ENCODE measurements at places on chromosomes 2 and 18.

DNA sequence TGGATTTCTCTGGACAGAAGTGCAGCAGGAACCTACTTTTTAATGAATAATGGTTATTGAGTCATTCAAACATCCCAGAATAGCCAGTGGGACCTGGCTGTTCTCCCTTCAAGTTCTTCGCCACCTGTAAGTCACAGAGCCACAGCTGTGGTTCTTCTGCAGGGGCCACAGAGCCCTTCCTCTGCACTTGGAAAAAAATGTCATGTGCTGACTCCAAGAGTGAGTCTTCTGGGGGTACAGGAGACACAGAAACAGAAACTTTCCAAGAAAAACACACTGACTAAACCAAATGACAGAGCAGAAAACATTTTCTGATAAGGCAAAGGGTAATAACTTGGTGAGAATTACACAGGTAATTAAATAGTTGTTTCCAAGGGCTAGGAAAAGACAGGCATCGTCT is 68.7 kb upstream of the FN1 start:
- no peak for DNase-seq

DNA sequence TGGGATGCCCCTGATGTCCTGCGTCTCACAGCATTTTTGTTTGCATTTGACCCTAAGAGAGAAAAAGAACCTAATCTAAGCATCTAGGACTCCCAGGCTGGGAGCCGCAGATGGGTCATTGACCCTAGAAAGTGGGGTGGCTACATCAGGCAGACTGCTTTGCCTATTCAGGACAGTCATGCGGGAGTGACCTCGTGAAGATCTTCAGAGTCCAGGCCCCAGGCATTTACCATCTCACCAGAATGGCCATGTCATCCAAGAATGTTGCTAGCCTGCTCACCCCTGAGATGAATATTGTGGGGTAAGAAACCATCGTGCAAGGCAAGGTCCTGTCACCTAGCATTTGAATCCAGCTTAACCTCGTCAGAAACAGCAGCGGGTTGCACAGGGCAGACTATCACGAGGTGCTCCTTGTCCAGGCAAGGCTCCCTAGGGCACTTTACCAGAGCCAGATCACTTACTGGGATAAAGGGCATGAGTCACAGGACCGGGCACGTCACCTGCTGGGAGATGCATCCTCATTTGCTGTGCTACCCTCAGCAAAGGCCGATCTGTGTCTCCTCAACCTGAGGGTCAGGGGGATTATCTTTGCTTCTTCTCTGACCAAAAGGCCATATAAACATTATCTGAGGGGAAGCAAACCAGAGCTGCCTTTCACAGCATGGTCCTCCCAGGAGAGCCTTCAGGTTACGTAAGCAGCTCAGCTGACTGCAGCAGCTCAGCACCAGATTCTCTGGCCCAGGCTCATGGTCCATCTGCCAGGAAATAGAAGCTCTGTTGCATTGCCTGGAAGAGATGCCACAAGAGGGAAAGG is 162.3 kb downstream of the ACKR3 start:
- DNase-seq: peak; percentile 37

- no peak for DNase-seq
These were observed 31.8 kb downstream of the BCL11A start for GRCh38 chr2:60521626-60522025.

DNA sequence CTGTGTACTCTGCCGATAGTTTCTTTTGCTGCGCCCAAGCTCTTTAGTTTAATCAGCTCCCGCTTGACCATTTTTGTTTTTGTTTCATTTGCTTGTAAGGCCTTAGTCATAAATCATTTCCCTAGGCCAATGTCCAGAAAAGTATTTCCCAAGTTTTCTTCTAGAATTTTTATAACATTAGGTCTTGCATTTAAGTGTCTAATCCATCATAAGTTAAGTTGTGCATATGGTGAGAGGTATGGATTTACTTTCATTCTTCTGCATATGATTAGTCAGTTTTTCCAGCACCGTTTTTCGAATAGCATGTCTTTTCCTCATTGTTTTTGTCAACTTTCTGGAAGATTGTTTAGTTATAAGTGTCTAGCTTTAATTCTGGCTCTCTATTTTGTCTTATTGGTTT is 484.8 kb upstream of the CNTNAP5 start:
- DNase-seq: no peak

- DNase-seq: no peak
These were observed 43.3 kb downstream of the FSHR start for GRCh38 chr2:49111006-49111405.

- peak; percentile 8 for DNase-seq
These were observed 15.9 kb upstream of the C1QL2 start for GRCh38 chr2:119174216-119174992.

DNA sequence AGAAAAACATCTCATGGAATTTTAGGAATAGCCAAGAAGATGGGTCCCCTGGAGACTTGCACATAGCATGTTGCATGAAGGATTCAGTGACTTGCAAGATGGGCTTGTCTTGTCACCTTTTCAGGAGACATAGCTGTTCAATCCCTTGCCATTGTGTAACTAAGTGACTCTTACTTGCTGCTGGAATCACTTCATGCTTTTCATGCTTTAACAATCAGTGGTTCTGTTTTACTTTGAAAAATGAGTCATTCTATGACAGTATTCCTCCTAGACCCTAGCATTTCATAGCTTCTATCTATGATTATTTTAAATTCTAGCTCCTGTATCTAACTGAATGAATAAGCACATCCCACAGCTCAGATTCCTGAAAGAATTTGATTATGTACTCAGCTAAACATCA is 2.8 kb downstream of the KYNU start:
- no peak for DNase-seq

GRCh38 chr2:235390108-235390815 is 103.6 kb upstream of the AGAP1 start:
- peak; percentile 78 for DNase-seq

DNA sequence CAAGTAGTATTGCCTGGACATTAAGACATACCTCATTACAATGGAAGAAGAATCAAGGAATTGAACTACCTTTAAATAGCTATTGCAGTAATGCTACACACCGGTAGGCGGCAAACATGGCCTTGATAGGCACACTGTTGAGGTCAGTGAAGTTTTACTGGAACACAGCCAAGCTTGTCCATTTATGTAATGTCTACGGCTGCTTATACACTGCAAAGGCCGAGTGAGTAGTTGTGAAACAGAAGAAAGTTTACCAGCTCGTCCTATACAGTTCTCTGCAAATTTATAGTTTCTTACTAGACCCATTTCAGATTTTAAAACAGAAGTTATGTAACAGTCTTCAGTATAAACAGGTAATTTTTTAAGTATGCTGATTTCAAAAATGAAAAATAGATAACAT is 38.8 kb downstream of the PPP4R1 start:
- peak; percentile 95 for DNase-seq

- DNase-seq: peak; percentile 45
These were observed 539 bp downstream of the CYP27A1 start for GRCh38 chr2:218782528-218782844.

- peak; percentile 87 for DNase-seq
These were observed 19.6 kb upstream of the KIF3C start for GRCh38 chr2:26001743-26002351.

- peak; percentile 27 for DNase-seq
These were observed 66.5 kb downstream of the CLHC1 start for GRCh38 chr2:55165626-55166025.

- no peak for DNase-seq
These were observed 1.7 kb upstream of the DPP4 start for GRCh38 chr2:162075689-162076132.

DNA sequence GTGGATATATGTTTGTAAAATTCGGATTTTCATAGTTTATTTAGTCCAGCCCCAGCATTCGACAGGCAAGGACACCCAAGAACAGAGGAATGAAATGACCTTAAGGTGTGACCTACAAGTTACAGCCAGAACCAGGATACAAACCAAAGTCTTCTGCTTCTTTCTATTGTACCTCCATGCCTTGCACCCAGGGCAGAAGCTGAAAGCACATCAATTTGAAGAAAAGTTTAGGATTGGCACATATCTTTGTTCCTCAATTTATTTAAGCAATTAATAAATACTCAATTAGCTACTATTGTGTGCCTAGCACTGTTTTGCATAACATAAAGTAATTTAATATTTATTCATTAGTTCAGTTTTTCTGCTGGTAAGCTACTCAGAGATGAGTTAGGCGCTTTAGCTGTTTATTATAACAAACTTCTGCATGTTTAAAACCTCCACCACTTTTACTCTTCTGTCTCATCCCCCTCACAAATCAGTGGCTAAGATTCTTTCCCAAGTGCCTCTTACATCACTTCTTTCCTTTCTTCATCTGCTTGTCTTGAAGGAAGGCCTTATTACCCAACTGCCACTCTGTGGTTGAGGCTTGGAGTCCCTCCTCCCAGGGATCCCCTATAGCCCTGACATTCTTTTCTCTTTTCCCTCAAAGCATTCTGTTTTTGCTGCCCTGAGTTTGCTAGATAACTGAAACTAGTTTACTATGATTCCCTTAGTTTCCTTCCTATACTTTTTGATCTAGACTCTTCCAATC is 37.1 kb upstream of the DARS1 start:
- DNase-seq: no peak

DNA sequence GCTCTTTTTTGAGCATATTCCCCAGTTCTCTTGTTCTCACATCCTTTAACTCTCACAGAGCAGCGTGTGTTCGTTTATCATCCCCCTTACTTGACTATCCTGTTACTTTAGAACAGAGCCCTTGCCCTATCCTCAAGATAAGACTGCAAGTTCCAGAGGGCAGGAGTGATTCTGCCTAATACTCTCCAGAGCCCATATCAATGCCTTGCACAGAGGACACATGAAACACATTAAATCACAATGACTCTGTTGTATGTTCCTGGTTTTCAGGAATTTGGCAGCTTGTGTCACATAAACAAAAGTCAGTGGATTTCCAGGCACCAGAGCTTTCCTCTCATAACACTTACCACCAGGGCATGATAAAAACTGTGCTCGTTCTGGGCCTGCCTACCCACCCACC is 156.7 kb downstream of the RNF144A start:
- DNase-seq: peak; percentile 22

- DNase-seq: peak; percentile 87
These were observed 596.0 kb downstream of the LRP1B start for GRCh38 chr2:141534666-141535362.

DNA sequence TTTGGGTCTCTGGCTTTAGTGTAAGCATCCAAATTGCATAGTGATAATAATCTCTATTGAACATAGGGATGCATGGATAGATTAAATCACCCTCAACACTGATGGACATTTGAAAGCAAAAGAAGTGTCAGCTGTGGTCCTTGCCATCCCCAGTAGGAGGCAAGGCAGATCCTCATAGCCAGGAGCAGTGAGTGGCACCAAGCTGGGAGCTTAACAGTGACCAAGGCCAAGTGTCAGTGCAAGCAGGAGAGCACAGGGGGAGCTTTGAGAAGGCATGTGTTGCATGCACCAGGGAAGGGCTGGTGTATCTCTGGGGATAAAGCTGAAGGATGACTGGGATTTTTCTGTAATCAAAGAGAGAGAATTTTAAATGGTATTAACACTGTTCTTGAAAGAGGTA is 14.7 kb downstream of the SLC14A1 start:
- no peak for DNase-seq

- DNase-seq: no peak
These were observed 130.4 kb downstream of the IRS1 start for GRCh38 chr2:226669249-226669648.

DNA sequence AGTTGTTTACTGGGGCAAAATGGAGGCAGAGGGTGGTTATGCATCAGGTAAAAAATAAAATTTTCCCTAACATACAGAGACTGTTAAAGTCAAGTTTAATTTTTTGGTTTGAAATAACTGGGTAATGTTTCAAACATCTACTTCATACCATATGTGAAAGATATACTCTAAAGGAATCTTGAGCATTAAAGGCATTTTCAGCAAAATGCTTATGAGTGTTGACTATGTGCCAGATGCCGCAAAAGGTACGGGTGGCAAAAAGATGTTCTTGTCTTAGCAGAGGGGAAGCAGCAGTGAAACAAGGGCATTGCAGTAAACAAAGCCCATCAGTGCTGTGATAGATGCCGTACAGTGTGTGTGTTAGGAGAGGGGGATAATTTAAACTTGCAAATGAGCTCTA is 263.1 kb upstream of the ID2 start:
- no peak for DNase-seq

- no peak for DNase-seq
These were observed 349.9 kb downstream of the CTNNA2 start for GRCh38 chr2:79862756-79863155.

DNA sequence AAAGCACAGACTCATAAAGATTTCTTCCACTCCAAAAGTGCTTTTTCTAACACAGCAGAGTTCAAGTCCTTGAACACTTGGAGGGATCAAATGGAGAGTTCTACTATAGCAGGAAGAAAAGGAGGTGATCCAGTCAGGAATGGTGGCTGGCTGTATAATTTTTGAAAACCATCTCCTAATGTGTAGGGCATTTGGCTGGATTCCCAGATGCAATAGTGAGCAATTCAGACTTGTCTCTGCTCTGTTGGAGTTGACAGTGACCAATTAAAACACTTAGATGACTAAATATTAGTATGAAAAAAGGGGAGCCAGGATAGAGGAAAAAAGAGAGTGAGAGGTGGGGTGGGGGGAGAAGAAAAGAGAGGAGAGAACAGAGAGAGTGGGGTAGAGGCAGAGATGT is 5.3 kb upstream of the G6PC2 start:
- DNase-seq: no peak

GRCh38 chr2:235050980-235051351 is 99.1 kb downstream of the SH3BP4 start:
- DNase-seq: peak; percentile 95

DNA sequence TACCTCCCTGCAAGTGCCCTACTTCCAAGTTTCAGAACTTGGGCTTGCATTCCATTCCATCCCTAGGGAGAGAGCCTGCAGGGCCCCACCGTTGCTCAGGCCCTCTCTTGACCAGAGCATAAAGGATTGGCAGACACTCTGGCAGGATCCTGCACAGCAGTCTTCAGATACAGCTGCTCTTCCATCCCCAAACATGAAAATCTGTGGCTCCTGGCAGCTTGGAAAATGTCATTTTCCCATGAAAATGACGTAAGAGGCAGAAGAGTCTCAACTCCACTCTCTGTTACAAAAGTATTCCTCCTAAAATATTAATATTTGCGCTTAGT is 162.6 kb downstream of the GFPT1 start:
- DNase-seq: no peak

DNA sequence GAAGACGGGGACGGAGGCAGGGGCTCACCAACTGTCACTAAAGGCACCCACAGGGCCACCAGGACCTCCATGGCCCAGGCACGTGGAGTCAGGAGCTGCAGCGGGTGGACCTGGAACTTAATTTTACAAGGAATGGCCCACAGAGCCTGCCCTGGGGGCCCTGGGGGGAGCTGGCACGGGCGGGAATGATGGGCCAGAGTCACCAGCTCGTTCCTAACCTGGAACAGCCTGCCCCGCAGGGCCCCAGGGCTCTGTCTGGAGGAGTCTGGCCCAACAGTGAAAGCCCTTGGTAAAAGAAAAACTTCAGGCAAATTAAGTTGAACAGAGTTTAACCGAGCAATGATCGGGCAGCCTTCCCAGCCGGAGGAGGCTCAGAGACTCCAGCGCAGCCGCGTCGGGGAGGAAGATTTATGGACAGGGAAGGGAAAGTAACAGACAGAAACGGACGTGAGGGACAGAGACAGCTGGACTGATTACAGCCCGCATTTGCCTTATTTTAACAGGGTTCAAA is 118.4 kb upstream of the TMEM18 start:
- no peak for DNase-seq

GRCh38 chr18:7390731-7391492 is 160.0 kb downstream of the LRRC30 start:
- no peak for DNase-seq

Data from pons (tissue), 1 donor.